Cardiac ventricle fibroblast (primary cell): ENCODE measurements at places on chromosomes 7 and 10. TPM values are rescaled to one million over a fixed set of nuclear protein-coding genes. Genes with fewer than 3 reads are reported as not detected.

The ICA1 gene
- total RNA-seq: 0.10 TPM in 1 of 2 replicates, not detected in the other

The OR2A1 gene
- total RNA-seq: 0.05 TPM in 1 of 2 replicates, not detected in the other

The VAX1 gene
- not detected in 2 replicates for total RNA-seq

The GTPBP10 gene
- total RNA-seq: 7.4 and 9.6 TPM in 2 replicates

The CDNF gene
- total RNA-seq: 2.6 and 2.7 TPM in 2 replicates

The SCART1 gene
- total RNA-seq: 0.73 and 2.2 TPM in 2 replicates

The CDH23 gene
- total RNA-seq: 0.31 and 1.6 TPM in 2 replicates

The CYP3A4 gene
- total RNA-seq: not detected in 2 replicates

The ASAH2 gene
- 0.24 and 0.25 TPM in 2 replicates for total RNA-seq

The DNAH11 gene
- not detected in 2 replicates for total RNA-seq

The TIAL1 gene
- 44.7 and 49.4 TPM in 2 replicates for total RNA-seq

The RSU1 gene
- total RNA-seq: 55.5 and 66.0 TPM in 2 replicates

The SPDYE5 gene
- total RNA-seq: not detected in 2 replicates

The CELF2 gene
- total RNA-seq: 14.2 and 17.1 TPM in 2 replicates

The SMO gene
- 20.1 and 20.9 TPM in 2 replicates for total RNA-seq

The ZNF804B gene
- total RNA-seq: not detected in 2 replicates

The NAMPT gene
- 571 and 626 TPM in 2 replicates for total RNA-seq

The NT5C3A gene
- total RNA-seq: 9.2 and 10.6 TPM in 2 replicates

The TRIM74 gene
- not detected in 2 replicates for total RNA-seq

The GPR15LG gene
- total RNA-seq: not detected in 2 replicates

The KIAA1217 gene
- total RNA-seq: 3.4 and 4.1 TPM in 2 replicates

The TRPV6 gene
- total RNA-seq: not detected in 2 replicates

The TRIL gene
- 11.4 and 11.6 TPM in 2 replicates for total RNA-seq

The CHST15 gene
- total RNA-seq: 15.0 and 17.1 TPM in 2 replicates

The CEP55 gene
- 2.2 and 3.8 TPM in 2 replicates for total RNA-seq

The RBP3 gene
- total RNA-seq: not detected in 2 replicates

The RNLS gene
- 14.4 and 19.7 TPM in 2 replicates for total RNA-seq

The KMT2E gene
- 45.4 and 51.8 TPM in 2 replicates for total RNA-seq

The KBTBD2 gene
- total RNA-seq: 12.0 and 19.2 TPM in 2 replicates

The ANKRD61 gene
- total RNA-seq: not detected in 2 replicates

The ADAP1 gene
- total RNA-seq: 1.2 TPM in 2 replicates

The OR2A5 gene
- not detected in 2 replicates for total RNA-seq

The PPP1R17 gene
- total RNA-seq: not detected in 2 replicates

The STEAP1 gene
- 102 and 123 TPM in 2 replicates for total RNA-seq

The TLL2 gene
- total RNA-seq: 0.44 and 0.98 TPM in 2 replicates

The ZNF485 gene
- total RNA-seq: 3.3 and 3.7 TPM in 2 replicates

The VDAC2 gene
- 108 and 116 TPM in 2 replicates for total RNA-seq

The PRSS1 gene
- not detected in 2 replicates for total RNA-seq

The CYP3A7 gene
- not detected in 2 replicates for total RNA-seq

The SHOC2 gene
- total RNA-seq: 28.3 and 33.1 TPM in 2 replicates

The CCL24 gene
- not detected in 2 replicates for total RNA-seq

The A1CF gene
- total RNA-seq: not detected in 2 replicates

The KIN gene
- 6.4 and 15.3 TPM in 2 replicates for total RNA-seq

The CUL2 gene
- total RNA-seq: 14.7 and 19.8 TPM in 2 replicates

The CYP2C8 gene
- not detected in 2 replicates for total RNA-seq

The TMEM176A gene
- total RNA-seq: 0.31 and 0.54 TPM in 2 replicates

The TMEM270 gene
- total RNA-seq: not detected in 2 replicates
